NCI-H2029 (cell line): ENCODE measurements at places on chromosomes 7 and 10.
A peak's percentile ranks its signal among the peaks of the same experiment; 100 is the strongest.

DNA sequence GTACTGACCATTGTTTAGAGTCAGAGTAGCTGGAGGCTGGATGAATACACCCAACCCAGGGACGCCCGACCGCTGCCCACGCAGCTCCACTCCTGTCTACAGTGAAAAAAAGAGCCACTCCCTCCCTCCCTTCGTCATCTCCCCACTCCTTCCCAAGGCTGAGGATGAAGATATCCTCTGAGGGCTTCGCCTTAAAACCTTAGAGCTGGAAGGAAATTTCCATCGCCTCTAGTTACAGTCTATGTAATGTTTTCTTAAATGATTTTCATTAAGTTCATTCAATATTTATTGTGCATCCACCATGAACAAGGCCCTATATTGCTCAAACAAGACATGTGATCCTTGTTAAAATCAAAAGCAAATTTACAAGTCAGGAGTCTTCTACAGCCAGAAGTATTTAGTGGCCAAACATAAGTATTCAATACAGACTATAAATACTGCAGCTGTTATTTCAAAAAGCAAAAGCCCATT is 11.3 kb upstream of the SLIT1 start:
- no peak for DNase-seq

DNA sequence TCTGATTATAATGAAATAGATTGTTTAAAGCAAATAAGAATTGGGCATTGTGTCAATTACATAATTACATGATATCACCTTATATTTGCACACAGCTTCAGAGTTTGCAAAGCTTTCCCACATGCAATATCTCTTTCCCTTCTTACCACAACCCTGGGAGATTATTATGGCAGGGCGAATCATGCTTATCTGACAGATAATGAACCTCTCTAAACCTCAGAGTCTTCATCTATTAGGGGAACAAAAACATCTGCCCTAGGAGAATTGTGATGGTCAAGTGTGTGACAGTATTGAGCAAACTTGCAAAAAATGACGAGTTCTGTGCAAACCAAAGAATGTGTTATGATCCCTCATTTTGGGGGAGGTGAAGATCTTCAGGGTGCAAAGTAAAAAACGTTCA is 90.0 kb downstream of the MYOF start:
- no peak for DNase-seq

- DNase-seq = no peak
Measured at GRCh38 chr10:105185161-105185560, 544.1 kb downstream of the SORCS3 start.

GRCh38 chr7:111708072-111708471 is 145.8 kb upstream of the IMMP2L start:
- DNase-seq = no peak

DNA sequence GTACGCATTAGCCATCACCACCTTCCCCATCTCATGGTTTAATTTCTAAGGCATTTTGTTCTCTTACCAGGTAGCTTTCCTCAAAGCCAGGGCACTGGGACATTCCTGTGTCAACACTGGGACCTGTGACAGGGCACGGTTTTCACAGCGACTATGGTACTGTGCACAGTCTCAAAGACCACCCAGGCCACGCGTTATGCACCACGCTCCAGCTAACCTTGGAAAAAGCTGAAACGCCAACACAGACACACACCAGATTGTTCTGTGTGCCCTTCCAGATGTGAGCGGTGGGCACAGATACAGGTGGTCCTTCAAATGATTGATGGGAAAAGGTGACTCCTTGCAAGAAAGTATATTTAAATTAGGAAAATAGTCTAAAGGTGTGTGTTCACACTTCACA is 337.3 kb downstream of the WDR37 start:
- no peak for DNase-seq

GRCh38 chr10:49388161-49388560 is 7.7 kb downstream of the DRGX start:
- DNase-seq = no peak

DNA sequence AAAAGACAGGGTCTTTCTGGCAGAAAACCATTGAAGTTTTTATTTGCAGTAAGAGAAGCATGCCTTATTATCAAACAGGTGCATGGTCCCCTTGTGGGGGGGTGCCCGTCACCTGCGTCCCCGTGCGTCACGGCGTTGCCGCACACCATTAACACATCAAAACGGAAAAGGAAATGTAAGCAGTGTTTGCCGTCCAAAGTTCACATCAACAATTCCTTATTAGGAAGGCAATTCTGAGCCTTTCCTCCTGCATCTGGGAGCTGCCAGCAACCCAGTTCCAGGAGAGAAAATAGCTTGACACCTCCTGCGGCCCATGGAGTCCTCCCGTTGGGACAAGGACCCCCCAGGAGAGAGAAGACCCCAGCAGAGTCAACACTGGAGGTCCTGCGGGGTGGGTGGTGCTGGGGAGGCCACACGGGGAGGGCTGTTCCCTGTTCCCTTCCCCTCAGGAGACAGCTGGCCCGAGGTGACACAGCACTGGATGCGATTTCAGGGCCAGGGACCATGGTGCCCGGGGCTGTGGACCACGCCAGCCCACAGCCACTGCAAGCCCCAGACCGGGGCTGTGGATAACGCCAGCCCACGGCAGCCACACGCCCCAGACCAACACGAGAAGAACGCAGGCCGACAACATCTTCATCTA is 39.5 kb downstream of the DIP2C start:
- DNase-seq = peak; percentile 86

GRCh38 chr10:64344211-64344610 is 823.0 kb downstream of the REEP3 start:
- DNase-seq = no peak

GRCh38 chr7:73678862-73679261 is 4.4 kb downstream of the DNAJC30 start:
- DNase-seq = peak; percentile 45

- DNase-seq = no peak
Measured at GRCh38 chr10:117936566-117936965, 110.2 kb downstream of the RAB11FIP2 start.

DNA sequence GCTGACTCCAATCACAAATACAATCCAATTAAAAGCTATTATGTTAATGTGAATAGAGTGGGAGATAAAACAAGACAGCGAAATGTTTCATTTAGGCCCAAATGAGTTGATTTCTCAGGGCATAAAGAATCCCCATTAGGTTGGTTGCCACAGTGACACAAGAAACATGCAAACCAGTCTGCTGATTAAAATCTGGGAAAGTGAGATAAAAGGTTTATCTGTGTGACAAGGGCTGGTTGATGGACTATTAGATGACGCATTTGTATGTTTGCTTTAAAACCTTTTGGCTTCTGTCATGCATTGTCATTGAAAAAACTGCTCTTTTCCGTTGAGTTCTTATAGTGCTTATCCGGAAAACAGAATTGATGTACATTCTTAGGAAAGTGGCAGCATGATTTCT is 658.2 kb downstream of the GATA3 start:
- DNase-seq = no peak

DNA sequence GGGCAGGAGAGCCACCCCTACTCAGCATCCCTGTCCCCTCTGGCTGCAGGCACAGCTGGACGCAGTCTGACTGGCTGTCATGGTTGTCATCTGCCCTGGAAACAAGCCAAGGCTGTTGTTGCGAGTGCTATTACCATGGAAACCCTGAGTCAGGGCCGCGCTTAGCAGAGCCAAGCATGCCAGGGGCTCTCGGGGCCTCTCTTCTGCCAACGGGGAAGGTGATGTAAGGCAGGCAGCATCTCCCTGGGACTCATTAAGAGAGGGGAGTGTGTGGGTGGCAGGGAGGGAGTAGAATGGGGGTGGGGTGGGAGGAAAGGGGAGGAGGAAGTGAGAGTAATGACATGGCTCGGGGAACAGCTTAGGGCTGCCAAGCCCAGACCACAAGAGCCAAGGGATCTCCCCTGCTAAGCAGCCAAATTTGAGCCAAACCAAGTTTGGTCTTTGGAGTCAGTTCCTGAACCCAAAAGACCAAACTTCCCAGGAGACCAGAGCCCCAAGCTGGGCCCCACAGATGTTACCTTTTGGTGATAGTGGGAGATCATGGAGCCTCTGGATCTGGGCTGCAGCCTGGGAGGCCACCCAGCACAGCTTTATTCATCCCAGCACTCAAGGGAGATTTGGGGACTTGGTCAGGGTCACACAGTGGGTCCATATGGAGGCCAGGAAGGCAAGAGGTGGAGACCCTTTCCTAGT is 67.6 kb downstream of the TMEM130 start:
- DNase-seq = peak; percentile 92

- no peak for DNase-seq
Measured at GRCh38 chr10:120961795-120962755, 110.9 kb downstream of the WDR11 start.

- no peak for DNase-seq
Measured at GRCh38 chr10:121787169-121787568, 140.7 kb downstream of the ATE1 start.

DNA sequence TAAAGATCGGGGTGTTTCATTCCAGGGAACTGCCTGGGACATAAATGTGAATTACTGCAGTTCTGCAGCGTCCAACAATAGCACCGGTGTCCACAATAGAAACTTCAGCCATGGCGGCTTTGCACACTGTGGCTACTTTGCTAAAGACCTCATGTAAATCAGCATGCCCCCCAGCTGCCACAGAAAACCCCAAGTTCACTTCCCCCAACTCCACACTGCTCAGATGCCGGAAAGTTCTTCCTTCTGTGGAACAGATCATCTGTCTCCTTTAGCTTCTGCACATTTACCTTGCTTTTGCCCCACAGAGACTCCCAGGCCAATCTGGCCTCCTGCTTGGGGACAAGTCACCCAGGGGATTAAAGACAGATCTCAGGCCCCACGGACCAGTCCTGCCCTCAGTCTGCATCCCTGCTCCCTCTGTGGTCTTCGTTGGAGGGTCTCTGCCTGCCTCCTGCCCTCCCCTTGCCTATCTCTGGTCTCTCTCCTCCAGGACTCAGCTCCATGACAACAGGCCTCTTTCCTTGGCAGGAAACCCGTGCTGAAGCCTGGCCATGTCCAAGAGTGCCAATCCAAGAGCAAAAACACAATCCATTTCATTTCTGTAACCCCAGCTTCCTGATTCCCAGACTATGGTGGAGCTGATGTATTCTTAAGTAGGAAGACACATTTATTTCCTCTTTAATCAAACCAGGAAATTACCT is 403.2 kb downstream of the RPS24 start:
- DNase-seq = no peak

DNA sequence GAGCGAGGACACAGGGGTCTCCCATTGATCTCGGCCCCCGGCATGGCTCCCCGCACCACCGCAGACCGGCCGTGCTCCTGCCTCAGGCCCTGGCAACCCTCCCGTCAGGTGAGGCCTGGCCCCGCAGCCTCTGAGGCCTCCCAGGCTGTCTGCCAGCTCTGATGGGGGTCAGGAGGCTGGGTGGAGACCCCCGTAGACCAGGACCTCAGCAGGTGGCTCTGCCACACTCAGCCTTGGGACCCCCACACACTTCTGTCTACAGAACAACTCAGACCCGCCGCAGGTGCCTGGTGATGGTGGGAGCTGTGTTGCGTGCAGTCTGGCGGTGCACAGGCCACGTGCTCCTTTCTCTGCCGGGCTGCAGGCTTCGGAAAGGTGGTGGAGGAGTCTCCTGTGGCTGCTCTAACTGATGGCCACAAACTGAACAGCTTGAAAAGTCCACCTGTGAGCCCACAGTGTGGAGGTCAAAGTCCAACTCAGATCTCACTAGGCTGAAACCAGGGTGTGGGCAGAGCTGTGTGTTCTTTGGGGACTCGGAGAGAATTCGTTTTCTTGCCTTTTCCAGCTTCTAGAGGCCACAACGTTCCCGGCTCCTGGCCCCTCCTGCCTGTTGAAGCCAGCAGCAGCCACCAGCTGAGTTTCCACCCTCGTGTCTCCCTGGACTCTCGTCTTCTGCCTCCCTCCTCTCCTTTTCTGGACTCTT is 62.5 kb downstream of the PWWP2B start:
- DNase-seq = no peak

DNA sequence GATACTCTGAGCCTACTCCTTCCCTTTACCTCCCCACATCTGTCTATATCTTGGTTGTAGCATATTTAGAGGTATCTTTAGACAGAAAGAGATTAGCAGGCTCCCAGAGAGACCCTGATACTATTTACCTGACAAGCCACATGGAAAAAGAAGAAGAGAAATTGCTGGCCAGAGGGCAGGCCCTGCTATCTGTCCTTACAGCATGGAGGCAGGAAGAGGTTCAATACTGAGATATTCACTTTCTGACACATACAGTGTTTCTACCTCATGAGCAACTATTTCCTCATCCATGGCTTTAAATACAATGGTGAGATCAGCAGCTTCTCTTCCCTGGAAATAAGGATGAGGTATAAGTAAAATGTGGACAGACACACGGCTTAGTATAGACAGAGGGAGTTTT is 33.9 kb upstream of the TSPAN13 start:
- DNase-seq = no peak

GRCh38 chr7:100378114-100378755 is 4.9 kb downstream of the PILRA start:
- DNase-seq = no peak

- DNase-seq = no peak
Measured at GRCh38 chr7:27177795-27178320, 3.7 kb upstream of the HOXA10 start.

GRCh38 chr7:34342387-34342786 is 315.6 kb upstream of the NPSR1 start:
- DNase-seq = no peak

- no peak for DNase-seq
Measured at GRCh38 chr10:46548498-46549090, 7.9 kb downstream of the GPRIN2 start.
